ENCODE measurements at places on chromosomes 6 and 20.

DNA sequence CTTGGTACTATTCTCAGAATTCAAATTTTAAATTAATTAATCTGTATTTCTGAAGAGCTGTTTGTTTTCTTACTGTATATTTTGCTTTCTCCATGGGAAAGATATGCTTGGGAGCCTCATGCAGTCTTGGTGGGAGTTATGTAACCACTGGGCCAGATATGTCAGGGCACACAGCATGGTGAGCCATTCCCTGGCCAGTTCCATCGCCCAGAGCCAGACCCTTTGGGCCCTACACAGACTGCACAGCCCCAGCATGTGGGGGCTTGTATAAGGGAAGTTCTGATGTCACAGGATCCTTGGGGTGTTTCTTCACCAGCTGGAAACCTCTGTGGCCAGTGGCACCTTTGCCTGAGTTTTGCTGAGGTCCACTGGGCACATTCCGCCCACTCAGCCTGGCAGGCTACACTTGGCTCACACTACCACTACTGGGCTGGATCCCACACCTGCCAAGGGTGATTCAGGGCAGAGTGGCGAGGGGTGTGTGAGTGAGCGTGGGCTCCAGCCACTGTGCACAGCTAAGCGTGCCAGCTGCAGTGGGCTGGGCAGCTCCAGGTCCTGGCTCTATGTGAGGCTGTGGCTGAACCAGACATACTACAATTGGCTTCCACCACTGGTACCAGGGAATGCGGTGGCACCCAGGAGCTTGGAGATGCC is 293.5 kb downstream of the ARHGAP18 start:
- DNase-seq, result no peak

GRCh38 chr20:51463560-51463959 is 79.0 kb downstream of the NFATC2 start:
- no peak for DNase-seq

- DNase-seq, result no peak
These were observed 21.8 kb downstream of the PFDN4 start for GRCh38 chr20:54229566-54230160.

DNA sequence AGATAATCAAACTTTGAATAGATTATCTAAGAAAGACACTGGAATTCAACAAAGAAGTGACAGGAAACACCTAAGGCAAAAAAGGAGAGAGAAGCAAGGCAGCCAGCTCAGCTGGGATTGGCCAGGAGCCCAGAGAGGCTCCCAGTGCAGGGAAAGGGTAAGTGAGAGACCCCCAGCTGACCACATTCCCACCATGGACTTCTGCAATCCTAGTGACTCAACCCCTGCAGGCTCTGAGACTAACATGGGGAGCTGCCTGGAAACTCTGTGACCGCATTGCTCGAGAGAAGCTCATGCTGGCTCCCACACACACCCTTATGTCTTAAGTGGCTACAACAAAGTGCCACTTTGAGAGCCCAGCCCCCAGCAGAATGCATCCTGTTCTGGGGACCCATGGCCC is 215.1 kb downstream of the PACRG start:
- DNase-seq, result no peak

- no peak for DNase-seq
These were observed 18.7 kb downstream of the LEMD2 start for GRCh38 chr6:33770124-33770832.

GRCh38 chr6:38187811-38188590 is 368.5 kb downstream of the ZFAND3 start:
- DNase-seq, result no peak

- DNase-seq, result no peak
These were observed 183.5 kb upstream of the PCSK2 start for GRCh38 chr20:17043323-17043722.

DNA sequence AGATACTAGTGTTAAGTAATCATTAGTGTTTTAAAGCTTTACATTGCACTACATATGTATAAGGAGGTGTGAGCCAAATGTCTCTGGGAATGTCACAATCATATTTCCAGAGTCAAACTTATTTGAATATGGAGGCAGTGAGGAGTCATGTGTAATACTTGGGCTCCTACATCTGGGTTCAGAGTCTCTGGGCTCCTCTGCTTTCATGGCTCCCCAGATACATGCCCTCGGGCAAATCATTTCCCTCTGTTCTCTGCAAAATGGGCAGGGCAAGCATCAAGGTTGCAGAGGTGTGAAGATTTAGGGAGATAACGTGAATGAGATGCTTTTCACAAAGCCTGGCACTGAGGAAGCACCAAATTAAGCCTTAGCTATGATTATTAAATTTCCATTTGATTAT is 138.3 kb upstream of the SGK1 start:
- no peak for DNase-seq

All from AML-193 (cell line).